ENCODE measurements at places on chromosomes 6 and 20.
A peak's percentile ranks its signal among the peaks of the same experiment; 100 is the strongest.

- DNase-seq = no peak
Measured at GRCh38 chr6:28633445-28634215, 107.9 kb downstream of the GPX5 start.

GRCh38 chr6:100366419-100366818 is 98.3 kb downstream of the SIM1 start:
- peak; percentile 92 for DNase-seq

GRCh38 chr6:162385980-162386379 is 341.6 kb downstream of the PRKN start:
- no peak for DNase-seq

DNA sequence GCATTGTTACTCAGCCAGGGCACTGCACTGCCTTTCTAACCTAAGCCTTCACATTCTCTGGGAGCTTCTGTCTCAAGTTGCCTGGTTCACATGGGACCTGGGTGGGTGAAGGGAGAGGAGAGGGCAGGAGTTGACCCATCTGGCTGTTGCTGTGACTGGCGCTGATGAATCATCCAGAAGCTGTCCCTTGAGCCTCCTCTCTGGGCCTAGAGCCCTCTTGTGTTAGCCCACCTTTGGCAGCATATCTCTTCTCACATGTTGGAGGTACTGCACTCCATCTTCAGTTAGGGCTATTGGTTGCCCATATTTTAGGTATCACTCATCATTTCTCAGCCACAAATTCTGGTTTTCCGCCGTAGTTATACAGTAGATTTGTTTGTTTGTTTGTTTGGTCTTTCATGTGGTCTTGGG is 19.8 kb downstream of the XRN2 start:
- peak; percentile 22 for DNase-seq

GRCh38 chr6:112839525-112839961 is 492.4 kb downstream of the RFPL4B start:
- DNase-seq = peak; percentile 36

DNA sequence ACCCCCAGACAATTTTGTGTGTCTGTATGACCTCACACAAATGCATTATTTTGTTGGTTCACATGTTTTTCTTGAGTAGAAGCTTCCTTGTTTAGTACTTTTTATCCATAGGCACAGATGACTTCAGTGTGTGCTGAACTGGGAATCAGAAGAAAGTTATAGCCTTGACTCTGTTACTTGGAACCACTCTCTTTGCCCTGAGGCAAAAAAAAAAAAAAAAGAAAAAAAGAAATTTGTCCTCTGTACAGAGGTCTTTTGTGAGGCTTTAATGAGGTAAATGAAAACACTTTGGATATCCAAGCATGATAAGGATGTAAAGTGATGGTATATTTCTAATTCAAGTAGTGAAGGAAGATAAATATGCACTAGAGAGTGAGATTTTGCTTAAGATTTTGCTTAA is 51.9 kb downstream of the TRMT11 start:
- no peak for DNase-seq

GRCh38 chr6:13203145-13203544 is 125.2 kb downstream of the TBC1D7 start:
- no peak for DNase-seq

DNA sequence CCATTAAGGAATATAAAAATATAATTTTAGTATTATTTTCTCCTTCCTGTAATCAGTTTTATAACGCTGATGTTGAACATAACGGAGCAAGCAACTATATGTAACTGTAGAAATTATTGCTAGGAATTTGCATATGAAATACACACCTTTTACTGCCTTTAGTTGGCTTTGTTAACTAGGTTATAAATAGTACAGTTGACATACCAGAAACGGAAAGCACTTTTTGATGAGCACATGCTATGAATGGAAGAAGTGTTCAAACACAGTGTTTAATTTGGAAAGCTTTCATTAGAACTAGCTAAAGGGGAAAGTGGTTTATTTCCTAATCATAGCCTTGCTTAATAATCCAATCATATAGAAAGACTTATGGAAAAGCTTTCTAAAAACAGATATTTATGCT is 25.3 kb upstream of the BEND3 start:
- DNase-seq = no peak

DNA sequence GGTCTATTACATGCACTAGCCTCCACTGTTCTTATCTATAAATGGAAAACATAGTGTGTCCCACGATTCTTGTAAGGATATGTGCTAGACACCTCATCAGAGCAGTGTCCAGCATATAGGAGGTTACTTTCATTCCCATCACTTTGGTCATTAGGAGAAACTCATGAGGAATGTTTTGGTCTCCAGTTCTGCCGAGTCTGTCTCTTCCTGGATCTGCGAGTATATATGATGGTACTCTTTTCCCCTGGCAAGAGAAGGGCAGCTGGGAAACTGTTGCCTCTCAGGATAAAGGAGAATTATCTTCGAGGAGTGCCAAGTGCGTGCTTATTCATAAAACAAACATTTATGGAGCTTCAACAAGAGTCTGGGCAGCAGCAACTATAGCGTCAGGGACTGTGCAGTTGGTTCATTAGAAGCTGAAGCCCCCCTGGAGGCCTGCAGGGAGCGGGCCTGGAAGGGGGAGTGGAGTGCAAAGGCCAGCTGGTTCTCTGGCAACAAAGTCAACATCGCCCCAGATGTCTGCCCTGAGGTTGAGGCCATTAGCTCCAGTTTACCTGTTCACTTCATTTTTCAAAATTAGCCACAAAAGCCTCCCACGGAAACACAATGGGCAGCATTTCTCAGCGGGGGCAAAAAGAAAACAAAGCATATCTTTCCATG is 811.9 kb downstream of the MAFB start:
- DNase-seq = no peak

DNA sequence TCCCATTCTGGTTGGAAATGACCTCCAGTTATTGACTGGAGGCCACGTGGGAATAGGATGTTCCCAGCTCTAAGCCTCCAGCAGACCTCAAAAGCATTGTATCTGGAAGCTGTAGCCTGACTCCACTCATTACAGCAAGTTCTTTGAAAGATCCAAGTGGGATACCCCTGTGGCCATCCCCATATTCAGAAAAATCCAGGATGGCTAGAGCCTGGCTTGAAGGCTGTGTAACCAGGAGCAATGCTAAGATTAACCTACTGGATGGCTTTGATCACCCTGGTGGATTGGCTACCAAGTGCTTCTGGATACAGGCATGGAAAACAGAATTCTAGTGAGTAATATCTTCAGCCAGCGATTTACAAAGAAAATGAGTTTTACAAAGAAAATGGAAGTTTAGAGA is 151.2 kb downstream of the ADGRG6 start:
- no peak for DNase-seq

- DNase-seq = peak; percentile 9
Measured at GRCh38 chr20:11296221-11296620, 621.5 kb upstream of the BTBD3 start.

DNA sequence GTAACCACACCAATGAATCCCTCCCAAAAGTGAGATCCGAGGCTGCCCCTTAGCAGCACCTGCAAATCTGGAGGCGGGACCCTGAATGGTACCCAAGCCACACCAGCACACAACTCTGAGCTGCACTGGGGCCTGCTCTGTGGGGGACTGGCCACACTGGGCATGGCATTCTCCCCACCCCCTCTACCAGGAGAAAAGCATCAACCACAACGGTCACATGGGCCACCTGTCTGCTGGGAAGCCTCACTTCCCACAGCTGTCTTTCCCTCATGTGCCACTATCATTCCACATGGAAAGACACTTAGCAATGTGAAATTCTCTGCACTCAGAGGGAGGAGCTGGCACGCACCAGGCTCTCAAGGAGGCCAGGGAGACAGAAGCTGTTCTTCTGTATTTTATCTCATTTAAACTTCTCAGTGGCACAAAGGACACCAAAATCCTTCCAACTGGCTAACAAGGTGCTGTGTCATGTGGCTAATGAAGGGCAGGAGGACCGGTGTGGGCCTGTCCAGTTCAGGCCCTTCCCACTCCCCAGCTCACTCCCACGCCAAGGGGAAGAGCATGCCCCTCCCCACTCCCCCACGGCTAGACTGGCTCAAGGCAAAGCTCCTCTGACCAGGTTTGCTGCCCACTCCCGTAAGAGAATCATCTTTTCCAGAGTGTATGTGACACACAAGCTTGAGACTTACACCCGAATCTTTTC is 19.0 kb downstream of the YTHDF1 start:
- no peak for DNase-seq

- DNase-seq = no peak
Measured at GRCh38 chr20:48002517-48002970, 217.3 kb upstream of the SULF2 start.

DNA sequence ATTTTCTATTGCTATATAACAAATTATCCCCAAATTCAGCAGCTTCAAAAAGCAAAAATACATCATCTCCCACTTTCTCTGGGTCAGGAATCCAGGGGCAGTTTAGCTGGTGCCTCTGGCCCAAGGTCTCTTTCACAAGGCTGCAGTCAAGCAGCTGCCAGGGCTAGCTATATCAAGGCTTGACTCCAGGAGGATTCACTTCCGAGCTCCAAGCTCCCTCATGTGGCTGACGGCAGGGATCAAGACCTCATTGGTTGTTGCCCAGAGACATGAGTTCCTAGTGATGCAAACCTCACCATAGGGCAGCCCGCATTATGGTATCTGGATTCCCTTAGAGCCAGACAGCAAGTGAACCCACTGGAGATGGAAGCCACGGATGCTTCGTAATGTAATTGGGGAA is 1.3 kb upstream of the VNN1 start:
- DNase-seq = peak; percentile 85
